Fibroblast of villous mesenchyme (primary cell): ENCODE measurements at places on chromosomes 3 and 15.
A peak's percentile ranks its signal among the peaks of the same experiment; 100 is the strongest.

DNA sequence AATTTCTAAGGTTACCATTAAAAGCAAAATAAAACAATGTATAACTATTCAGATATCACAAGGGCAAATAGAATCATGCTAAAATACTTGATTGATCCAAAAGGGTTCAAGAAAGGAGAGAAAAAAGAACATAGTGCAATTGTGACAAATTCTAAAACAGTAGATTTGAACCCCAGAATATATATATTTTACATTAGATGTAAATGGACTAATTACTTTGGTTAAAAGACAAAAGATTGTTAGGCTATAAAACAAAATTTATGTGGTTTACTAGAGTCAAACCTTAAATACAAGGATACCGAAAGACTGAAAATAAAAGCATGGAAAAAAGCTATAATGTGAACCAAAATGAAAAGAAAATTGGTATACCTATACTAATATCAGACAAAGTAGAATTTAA lies 129.3 kb downstream of the ADAMTSL3 start:
- DNase-seq: no peak

DNA sequence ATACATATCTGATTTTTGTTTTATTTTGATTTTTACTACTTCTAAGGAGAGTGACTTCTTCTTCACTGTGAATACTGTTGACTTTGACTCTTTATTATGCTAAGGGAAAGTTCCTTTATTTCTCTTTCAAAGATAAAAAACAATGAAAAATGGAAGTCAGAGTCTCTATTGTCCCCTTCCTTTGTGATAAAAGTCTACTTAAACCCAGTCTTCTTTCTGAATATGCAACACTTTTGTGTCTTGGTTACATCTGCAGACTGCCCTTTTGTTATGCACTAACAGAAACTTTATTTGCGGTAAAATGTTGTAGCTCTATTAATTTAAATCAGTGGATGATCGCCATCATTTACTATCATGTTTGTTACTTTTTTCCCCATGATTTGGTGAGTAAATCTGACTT lies 13.2 kb downstream of the PARP15 start:
- no peak for DNase-seq

- no peak for DNase-seq
These were observed 73.5 kb upstream of the CSPG5 start for GRCh38 chr3:47652142-47652541.

- DNase-seq: no peak
These were observed 34.4 kb upstream of the SLC6A1 start for GRCh38 chr3:10957976-10958749.

DNA sequence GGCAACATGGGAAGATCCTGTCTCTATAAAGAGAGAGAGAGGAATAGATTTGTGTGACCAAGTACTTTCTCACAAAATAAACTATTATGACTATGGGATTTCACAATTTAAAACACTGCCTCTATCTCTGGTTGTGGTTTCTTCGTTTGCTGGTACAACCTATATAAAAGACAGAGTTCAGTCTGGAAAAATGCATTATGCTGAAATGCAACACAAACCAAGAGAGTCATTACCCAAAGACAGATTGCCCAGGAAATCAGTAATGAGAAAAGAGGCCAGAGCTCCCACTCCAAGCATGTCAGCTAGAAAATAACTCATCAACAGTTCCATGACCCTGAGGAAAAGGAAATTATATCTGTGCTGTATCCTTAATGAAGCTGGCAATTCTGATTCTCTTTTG lies 23.2 kb downstream of the GPR176 start:
- DNase-seq: peak; percentile 92

DNA sequence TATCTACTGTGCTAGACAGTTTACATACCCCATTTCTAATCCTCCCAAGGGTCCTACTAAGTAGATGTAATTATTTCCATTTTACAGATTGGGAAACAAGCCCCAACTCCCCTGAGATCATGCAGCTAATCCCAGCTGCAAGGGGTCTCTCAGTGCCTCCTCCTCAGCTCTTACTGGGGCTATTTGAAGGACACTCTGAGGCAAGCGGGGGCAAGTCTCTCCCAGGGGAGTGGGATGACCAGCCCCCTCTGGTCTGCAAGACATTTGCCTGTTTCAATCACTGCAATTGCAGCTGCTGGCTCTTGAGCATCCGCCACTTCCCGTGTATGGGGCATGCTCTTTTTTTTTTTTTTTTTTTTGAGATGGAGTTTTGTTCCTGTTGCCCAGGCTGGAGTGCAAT lies 11.4 kb downstream of the LAMP3 start:
- DNase-seq: no peak

DNA sequence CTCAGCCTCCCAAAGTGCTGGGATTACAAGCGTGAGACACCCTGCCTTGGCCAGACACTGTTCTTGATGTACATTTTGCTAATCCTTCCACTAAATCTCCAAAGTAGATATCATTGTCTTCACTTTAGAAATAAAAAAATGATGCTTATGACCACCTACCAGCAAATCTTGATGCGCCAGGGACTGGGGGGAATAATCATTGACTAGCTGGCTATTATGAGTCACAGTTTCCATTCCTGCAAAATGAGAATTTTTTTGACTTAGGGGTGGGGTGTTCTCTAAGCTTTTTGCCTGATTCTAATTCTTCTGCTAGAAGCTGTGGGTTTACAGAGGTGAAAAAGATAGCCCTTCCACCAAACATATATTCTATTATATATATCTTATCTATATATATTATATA lies 17.1 kb upstream of the RFC4 start:
- no peak for DNase-seq
